ENCODE measurements at places on chromosomes 5 and 9. TPM values are rescaled to one million over a fixed set of nuclear protein-coding genes. Genes with fewer than 3 reads are reported as not detected.

GRCh38 chr5:179269781-179270543 is 75.3 kb downstream of the ADAMTS2 start:
- H3K4me3 ChIP-seq: no peak overlapping the region
- H3K36me3 ChIP-seq: no peaks in the 10 kb centered on the region
- H3K4me1 ChIP-seq: no peaks in the 10 kb centered on the region

DNA sequence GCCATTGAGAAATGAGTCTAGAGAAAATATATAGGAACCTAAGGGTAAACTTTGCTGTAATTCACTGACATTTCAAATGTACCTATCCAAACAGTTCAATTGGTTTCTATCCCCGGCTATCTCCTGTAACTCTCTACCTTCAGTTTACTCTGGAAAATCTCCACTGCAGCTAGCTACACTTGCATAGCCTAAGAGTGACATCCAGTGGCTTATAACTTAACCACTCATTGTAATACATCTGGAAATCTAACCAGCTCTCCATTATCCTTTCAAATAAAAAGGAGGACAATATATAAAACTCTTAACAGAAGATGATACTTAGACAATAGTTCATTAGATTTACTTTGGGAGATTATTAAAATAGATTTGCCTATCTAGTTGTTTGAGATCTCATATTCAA is 35.3 kb upstream of the SPDL1 start:
- no peaks in the 10 kb centered on the region for H3K27me3 ChIP-seq
- peak; percentile 55 for DNase-seq
- H3K27ac ChIP-seq: no peak overlapping the region
- H3K4me1 ChIP-seq: no peaks in the 10 kb centered on the region
- no peaks in the 10 kb centered on the region for H3K36me3 ChIP-seq

DNA sequence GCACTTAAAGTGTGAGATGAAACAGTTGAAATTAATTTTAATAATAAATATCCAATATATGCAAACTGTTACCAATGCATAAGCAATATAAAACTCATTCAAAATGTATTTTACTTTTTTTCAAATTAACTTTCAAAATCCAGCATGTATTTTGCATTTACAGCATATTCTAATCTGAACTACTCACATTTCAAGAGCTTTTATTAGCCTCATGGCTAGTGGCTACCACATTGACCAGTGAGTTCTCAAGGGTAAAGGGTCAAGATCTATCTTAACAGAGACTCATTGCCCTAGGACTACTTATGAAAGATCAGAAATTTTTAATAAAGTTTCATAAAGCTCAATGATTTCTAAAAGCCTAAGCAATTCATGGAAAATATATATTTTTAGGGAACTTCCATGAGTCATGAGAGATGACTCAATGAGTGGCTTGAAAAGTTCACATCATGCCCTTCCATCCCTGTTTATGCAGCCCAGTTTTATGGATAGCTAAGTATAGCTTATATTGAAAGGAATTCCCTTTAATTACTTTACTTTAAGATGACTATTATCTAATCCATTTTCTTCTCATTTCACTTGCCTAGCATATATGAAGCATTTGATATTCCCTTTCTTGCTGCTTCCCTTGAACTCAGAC is 608.6 kb downstream of the SLCO4C1 start:
- H3K4me3 ChIP-seq: no peak overlapping the region
- H3K36me3 ChIP-seq: no peaks in the 10 kb centered on the region
- no peaks in the 10 kb centered on the region for H3K27me3 ChIP-seq
- H3K27ac ChIP-seq: no peak overlapping the region
- H3K4me1 ChIP-seq: peaks cover 11% of the 10 kb centered on the region

MLLT3 gene
- 7.5 TPM for polyA plus RNA-seq

MARVELD2 gene
- polyA plus RNA-seq: 9.0 TPM

DNA sequence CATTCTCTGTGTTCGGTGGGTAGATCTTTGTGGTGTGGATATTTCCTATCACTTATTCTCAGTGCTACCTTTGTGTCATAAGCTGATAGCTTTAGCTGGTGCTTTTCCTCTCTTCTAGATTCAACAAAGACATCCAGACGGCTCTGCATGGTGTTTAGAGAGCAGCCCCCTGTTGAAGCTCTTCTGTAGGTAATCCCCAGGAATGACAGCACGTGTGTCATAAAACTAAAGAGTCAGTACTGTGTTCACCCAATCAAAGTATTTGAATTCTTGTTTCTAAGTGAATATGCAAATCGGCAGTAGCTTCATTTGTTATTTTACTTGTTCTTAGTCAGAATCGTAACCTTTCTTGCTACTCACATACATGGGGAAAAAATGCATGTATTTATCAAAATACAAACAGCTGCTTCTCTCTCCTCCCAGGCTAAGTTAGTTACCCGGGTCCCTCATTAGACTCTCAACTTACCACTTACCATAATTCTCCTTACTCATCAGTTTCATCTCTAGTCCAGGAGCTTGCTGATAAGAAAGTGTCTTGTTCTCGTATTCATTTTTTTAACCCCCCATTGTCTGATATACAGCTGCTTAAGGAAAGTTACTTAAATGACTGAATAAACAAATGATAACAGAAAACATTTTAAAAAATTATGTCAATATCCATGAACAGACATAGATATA is 1696.0 kb upstream of the WWC1 start:
- DNase-seq: peak; percentile 19
- H3K27ac ChIP-seq: no peak overlapping the region
- H3K36me3 ChIP-seq: no peaks in the 10 kb centered on the region
- H3K4me1 ChIP-seq: no peaks in the 10 kb centered on the region
- H3K4me3 ChIP-seq: no peak overlapping the region

SVEP1 gene
- polyA plus RNA-seq: 0.18 TPM

- H3K27me3 ChIP-seq: no peaks in the 10 kb centered on the region
- no peaks in the 10 kb centered on the region for H3K4me1 ChIP-seq
- H3K36me3 ChIP-seq: no peaks in the 10 kb centered on the region
- no peak for DNase-seq
- no peak overlapping the region for H3K4me3 ChIP-seq
- no peak overlapping the region for H3K27ac ChIP-seq
Measured at GRCh38 chr5:22844155-22844554, 9.0 kb downstream of the CDH12 start.

GRCh38 chr9:23322392-23322791 is 503.6 kb downstream of the ELAVL2 start:
- H3K4me3 ChIP-seq: no peak overlapping the region
- H3K4me1 ChIP-seq: no peaks in the 10 kb centered on the region
- no peak overlapping the region for H3K27ac ChIP-seq
- peaks cover 25% of the 10 kb centered on the region for H3K27me3 ChIP-seq
- DNase-seq: peak; percentile 19
- H3K36me3 ChIP-seq: no peaks in the 10 kb centered on the region

GRCh38 chr9:93278144-93278543 is 94.2 kb downstream of the WNK2 start:
- H3K27me3 ChIP-seq: no peaks in the 10 kb centered on the region
- no peaks in the 10 kb centered on the region for H3K4me1 ChIP-seq
- DNase-seq: no peak
- H3K4me3 ChIP-seq: no peak overlapping the region

- peaks cover 5% of the 10 kb centered on the region for H3K27me3 ChIP-seq
- DNase-seq: no peak
- no peaks in the 10 kb centered on the region for H3K36me3 ChIP-seq
- H3K4me3 ChIP-seq: no peak overlapping the region
- peaks cover 22% of the 10 kb centered on the region for H3K4me1 ChIP-seq
Measured at GRCh38 chr9:107190061-107190935, 92.8 kb upstream of the RAD23B start.

ARL15 gene
- polyA plus RNA-seq: 12.1 TPM

Measured in GM23338 (cell line).